K562 (cell line): ENCODE measurements at places on chromosomes 1 and 21.

DNA sequence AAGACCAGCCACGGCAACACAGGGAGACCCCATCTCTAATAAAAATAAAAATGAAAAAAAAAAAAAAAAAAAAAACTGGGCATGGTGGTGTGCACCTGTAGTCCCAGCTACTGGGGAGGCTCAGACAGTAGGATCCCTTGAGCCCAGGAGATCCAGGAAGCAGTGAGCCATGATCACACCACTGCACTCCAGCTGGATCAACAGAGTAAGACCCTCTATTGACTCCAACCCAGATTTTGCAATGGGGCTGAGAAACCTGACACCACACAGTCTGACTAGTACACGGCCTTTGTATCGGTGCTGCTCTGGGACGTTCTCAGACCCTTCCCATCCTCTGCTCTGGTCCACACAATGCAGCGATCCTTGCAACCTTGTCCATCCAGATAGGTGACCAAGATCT, 31.8 kb downstream of the SPATA21 start:
- DNase-seq: no peak

- DNase-seq: no peak
Measured at GRCh38 chr1:67338642-67339041, 31.0 kb downstream of the IL12RB2 start.

DNA sequence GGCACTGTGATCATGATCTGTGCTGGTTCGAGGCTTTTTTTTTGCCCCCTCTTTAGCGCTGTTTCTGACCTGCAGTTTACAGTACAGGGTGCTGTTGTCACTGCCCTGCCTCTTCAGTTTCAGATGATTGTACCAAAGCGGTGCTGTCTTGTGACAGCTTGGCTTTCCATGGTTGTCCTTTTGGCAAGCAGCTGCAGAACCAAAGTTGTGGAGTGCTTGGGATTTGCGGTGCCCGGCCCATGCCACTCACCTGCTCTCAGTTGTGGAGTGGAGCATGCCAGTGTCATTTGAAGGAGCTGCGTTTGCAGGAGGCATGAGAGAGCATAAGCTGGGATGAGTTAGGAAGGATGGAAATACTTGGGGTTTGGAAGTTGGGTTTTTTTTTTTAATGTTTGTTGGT, 48.4 kb downstream of the DOP1B start:
- DNase-seq: no peak

GRCh38 chr1:84669831-84670230, 20.4 kb downstream of the SSX2IP start:
- no peak for DNase-seq

DNA sequence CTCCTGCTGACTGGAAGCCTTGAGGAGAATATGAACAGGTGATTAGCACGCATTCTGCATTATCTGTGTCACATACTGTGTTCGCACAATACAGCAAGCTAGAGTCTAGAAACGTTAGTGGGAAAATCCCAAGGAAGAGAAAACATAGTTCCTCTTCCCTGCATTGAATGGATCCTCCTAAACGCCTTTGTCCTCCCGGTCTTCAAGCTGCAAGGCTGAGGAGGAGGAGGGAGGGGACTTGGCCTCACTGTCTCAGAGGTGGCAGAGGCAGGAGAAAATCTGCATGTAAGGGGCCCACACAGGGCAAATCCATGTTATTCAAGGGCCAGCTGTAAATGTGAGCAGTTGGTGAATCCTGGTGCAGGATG, 34.4 kb downstream of the WNT9A start:
- no peak for DNase-seq

- DNase-seq: no peak
Measured at GRCh38 chr1:116760996-116761665, 6.9 kb downstream of the CD2 start.

DNA sequence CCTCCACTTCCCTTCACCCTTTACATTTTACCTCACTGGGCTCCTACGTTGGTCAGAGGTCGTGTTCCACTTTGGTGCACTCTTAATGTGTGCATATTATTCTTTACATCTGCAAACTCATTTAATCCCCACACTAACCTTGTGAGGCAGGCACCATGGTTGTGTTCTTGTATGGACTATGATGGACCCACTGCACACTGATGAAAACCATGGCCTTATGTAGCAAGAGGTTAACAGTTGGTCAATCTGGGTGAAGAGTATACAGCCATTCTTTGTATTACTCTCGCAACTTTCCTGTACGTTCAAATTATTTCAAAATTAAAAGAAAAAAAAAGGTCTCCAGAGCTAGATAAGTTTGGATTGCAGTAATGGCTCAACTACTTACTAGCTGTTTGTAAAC, 78.5 kb downstream of the RUNX1 start:
- no peak for DNase-seq

DNA sequence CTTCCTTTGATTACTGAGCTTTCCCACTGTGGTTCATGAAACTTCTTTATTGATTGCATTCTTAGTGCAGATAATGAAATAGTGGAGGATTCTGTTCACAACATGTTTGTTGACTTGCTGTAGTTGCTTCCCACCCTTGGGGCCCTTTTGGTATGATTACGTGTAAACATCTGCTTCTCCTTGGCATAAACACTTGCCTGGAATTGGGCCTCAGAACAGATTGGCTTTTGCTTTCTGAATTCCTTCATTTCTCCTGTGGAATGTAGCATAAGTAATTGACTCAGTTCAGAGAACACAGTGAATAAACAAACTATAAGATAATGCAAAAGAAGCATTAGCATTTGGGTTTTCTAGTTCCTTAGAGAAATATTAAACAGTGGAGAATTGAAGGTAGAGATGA, 59.5 kb upstream of the LAMC2 start:
- no peak for DNase-seq

DNA sequence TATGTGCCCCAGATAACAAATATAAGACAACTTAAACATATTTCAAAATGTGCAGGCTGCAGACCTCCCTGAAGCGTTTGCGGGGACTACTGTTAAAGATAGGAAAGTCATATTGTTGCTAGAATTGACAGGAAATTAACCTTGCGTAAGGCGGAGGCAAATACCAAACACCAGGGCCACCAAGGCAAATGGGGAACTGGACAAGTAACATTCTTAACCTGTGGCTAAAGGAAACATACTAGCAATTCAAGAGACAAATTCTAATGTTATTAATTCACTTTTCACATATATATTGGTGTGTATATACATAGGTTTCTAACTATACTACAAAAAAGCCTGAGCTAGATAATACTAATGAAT, 6.8 kb downstream of the HAPLN2 start:
- DNase-seq: no peak

GRCh38 chr1:116991171-116991845, 10.3 kb upstream of the CD101 start:
- no peak for DNase-seq

DNA sequence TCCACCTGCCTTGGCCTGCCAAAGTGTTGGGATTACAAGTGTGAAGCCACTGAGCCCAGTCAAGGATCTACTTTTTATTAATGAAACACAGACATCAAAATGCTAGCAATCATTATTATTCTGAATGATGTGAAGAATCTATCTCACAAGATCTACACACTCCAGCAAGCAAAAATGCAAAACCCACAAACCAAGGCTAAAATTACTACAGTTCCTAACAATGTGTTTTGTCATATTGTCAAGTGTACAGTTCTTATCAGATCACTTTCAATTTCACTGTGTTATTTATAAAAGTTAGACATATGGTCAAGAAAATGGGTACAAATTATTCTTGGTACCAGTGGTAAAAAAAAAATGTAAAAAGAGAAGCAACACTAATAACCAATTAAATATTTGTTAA, 61.3 kb upstream of the SDC3 start:
- DNase-seq: no peak

DNA sequence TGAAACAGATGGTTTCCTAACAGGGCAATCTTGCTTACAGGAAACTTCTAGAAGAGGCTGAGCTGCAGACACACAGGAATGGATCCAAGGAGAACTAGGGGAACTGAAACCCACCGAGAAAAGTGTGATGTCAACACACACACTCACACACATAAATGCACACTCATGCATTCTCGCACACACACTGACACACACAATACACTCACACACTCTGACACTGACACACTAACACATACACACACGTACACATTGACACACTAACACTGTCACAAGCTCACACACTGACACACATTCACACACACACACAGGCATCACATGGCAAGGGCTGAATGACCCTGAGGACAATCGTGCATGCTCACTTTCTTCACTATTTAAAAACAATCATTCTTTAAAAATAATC, 142.7 kb downstream of the NPHP4 start:
- DNase-seq: no peak
